ENCODE measurements at places on chromosomes 2 and 18.

- no peak for DNase-seq
Observed at GRCh38 chr2:232901736-232902578, 31.9 kb downstream of the SNORC start.

GRCh38 chr2:147716906-147717305 is 127.9 kb upstream of the ACVR2A start:
- DNase-seq = no peak

- no peak for DNase-seq
Observed at GRCh38 chr2:105428387-105429018, 29.7 kb upstream of the FHL2 start.

GRCh38 chr2:128388499-128388941 is 69.9 kb upstream of the HS6ST1 start:
- no peak for DNase-seq

DNA sequence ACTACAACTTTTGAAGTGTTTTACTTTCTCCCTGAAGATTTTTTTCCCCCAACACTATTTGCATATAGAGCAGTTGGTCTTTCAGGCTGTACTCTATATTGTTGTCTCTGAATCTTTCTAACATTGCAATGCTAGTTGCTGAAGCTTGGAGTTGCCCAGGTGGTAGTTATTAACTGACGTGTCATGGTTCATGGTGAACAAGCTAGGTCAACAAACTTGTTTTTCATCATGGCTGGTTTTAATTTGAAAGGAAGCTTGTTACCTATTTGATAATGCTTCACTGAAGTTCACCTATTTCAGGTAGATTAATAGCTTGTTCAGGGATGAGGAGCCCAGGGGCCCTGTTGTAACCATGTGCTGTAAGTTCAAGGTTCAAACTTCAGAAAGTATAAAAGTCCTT is 158.8 kb upstream of the ZEB2 start:
- DNase-seq = no peak

- DNase-seq = no peak
Observed at GRCh38 chr18:22694954-22695353, 238.2 kb upstream of the RBBP8 start.

DNA sequence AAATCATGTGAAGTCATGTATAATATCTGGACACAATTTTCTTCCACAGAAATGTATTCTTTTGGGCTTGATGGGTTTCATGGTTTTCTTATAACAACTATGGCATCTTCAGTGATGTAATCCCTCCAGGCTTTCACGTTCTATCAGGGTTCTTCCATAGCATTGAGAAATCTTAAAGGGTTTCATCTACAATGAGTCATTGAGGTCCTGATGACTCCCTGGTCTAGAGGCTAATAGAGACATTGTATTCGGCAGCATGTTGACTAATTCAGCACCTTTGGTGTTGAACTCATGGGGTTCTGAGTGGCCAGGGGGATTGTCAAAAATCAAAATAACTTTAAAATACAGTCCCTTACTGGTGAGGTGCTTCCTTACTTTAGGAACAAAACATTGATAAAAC is 614.0 kb upstream of the CRIM1 start:
- DNase-seq = no peak

DNA sequence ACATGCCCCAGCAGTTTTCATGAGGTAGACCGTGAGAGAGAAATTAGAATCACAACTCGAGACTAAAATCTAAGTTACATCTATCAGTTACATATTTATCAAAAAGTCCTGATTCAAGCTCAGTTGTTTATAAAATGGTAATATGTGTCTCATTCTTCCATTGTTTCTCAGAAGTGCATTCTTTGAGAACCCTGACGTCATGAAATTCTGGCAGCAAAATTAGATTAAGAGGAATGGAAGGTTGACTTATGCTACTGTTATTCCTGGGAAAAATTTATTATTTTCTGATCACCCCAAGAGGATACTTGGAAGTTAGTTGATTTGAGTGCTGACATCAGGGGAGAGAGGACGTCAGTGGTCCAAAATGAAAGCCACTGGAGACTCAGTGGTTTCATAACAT is 1864.8 kb upstream of the LRRTM1 start:
- no peak for DNase-seq

DNA sequence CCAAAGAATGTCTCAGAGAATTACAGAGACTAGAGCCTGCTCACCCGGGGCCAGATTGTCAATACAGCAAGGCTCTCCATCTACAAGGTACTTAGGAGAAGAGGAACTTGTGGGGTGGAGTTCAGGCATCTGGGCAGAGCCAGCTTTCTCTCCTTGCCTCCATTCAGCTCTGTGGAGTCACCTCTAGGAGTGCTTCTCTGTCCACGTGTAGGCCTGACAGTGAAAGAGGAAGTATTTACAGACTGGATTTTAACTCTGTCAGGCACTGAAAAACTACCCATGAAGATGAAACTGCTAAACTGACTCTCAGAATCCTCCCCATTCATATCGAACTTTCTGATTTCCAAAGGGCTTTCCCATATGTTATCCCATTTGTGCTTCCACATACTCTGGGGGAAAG is 315.6 kb downstream of the SETBP1 start:
- no peak for DNase-seq

Measured in cortex of kidney (tissue), 1 donor.